Activated CD4-positive, alpha-beta T cell treated with anti-CD3 and anti-CD28 coated beads, Interleukin-2, Interleukin-4, amounts not matched to agents 100 ng/mL and 50 ng/mL, durations not matched to agents 16 hours and 8 hours (primary cell): ENCODE measurements at places on chromosomes 1 and 21.

- DNase-seq = no peak
Measured at GRCh38 chr1:245095903-245096302, 58.9 kb upstream of the KIF26B start.

- no peak for DNase-seq
Measured at GRCh38 chr1:94072840-94073522, 48.0 kb downstream of the ABCA4 start.

GRCh38 chr1:157961805-157962762, 31.4 kb upstream of the KIRREL1 start:
- DNase-seq = peak; percentile 59

DNA sequence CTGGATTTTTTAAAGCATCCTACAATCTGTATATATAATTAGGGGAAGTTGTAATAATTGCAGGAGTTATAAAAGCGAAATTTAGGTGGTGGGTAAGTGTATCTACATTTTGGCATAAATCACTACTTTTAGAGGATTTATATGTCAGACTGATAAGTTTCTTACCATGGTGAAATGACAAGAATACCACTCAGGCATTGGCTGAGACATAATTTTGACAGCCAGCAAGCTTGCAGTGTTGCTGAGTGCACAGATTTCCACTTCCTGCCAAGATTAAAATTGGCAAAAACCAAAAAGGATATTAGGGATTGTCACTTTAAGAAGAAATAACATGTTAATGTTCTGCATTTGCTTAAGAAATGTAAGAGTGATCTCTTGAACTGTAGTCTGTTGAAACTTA, 28.2 kb downstream of the NFIA start:
- DNase-seq = no peak

GRCh38 chr1:182841368-182841988, 2.3 kb downstream of the DHX9 start:
- DNase-seq = peak; percentile 27

DNA sequence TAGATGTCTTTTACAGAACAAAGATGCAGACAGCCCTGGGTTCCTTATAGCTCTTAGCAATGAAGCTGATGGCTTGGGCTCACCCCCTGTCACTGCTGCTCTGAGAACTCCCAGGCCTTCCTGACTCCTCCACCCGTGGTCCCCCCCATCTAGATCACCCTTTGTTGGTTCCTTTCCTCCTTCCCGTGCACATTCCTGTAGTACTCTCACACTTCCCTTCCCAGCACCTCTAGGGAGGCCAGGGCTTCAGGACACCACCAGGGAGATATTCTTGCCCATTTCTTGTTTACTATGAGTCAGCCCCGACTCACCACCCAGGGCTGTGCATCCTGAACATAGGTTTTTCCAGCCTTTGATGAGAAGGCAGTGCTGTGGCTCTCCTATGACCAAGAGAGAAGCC, 14.4 kb upstream of the NOS1AP start:
- DNase-seq = no peak

DNA sequence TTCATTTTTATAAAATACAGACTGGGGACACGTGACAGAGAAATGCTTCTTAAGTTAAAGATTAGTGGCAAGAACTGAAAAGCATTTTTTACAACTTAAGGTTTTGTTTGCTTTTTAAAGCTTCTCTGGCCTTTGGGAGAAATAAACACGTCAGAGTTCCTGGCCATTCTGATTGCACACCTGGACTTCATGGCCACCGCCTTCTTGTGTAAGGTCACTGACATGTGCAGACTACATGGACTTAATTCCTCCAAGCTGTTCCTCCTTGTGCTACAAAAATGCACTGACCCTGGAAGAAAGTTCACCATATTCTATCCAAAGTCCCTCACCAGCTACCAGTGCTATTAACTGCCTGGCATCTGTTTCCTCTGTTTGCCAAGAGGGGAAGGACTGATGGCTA, 56.1 kb downstream of the GADD45A start:
- no peak for DNase-seq

DNA sequence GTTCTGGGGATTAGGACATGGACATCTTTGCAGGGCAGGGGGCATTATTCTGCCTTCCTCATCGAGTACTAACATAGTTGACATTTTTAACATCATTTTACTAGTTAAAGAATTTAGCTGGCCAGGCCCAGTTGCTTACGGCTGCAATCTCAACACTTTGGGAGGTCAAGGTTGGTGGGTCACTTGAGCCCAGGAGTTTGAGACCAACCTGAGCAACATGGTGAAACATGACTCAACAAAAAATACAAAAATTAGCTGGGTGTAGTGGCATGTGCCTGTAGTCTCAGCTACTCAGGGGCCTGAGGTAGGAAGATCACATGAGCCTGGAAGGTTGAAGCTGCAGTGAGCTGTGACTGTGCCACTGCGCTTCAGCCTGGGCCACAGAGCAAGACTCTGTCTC, 29.8 kb upstream of the THEM4 start:
- DNase-seq = no peak

GRCh38 chr1:214747050-214747635, 144.1 kb downstream of the CENPF start:
- no peak for DNase-seq

DNA sequence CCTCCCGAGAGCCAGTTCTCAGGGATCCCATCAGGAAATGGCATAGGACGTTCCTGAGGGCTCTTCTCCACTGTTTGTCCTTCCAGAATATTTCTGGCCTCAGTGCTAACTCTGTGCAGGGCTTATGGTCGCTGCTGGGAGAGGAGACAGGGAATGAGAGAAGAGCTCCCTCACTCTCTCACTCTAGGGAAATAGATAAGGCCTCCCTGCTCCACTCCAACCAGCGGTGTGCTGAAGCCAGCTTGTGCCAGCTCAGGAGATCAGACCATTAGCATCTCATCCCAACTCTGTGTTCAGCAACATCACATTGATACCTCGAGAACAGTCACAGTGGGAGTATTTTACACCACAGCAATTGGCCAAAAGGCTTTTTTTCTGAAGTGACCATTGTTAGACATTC, 49.2 kb upstream of the ZC3H12A start:
- no peak for DNase-seq

- no peak for DNase-seq
Measured at GRCh38 chr1:58108783-58109182, 437.7 kb downstream of the OMA1 start.

DNA sequence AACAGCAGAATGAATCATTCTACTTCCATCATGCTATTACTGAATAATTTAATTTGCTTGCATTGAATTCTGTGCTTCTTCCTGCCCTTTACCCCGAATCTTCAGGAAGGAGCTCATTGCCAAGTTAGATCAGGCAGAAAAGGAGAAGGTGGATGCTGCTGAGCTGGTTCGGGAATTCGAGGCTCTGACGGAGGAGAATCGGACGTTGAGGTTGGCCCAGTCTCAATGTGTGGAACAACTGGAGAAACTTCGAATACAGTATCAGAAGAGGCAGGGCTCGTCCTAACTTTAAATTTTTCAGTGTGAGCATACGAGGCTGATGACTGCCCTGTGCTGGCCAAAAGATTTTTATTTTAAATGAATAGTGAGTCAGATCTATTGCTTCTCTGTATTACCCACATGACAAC, 44.2 kb downstream of the MAP3K7CL start:
- DNase-seq = no peak

DNA sequence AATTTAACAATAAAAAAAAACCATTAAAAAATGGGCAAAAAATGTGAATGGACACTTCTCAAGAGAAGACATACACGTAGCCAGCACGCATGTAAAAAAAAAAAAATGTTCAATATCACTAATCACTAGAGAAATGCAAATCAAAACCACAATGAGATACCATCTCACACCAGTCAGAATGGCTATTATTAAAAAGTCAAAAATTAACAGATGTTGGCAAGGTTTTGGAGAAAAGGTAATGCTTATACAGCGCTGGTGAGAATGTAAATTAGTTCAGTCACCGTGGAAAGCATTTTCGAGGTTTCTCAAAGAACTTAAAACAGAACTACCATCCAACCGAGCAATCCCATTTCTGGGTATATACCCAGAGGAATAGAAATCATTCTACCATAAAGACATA, 1091.5 kb upstream of the B3GALT2 start:
- no peak for DNase-seq
